ENCODE measurements at places on chromosomes 3 and 15.

DNA sequence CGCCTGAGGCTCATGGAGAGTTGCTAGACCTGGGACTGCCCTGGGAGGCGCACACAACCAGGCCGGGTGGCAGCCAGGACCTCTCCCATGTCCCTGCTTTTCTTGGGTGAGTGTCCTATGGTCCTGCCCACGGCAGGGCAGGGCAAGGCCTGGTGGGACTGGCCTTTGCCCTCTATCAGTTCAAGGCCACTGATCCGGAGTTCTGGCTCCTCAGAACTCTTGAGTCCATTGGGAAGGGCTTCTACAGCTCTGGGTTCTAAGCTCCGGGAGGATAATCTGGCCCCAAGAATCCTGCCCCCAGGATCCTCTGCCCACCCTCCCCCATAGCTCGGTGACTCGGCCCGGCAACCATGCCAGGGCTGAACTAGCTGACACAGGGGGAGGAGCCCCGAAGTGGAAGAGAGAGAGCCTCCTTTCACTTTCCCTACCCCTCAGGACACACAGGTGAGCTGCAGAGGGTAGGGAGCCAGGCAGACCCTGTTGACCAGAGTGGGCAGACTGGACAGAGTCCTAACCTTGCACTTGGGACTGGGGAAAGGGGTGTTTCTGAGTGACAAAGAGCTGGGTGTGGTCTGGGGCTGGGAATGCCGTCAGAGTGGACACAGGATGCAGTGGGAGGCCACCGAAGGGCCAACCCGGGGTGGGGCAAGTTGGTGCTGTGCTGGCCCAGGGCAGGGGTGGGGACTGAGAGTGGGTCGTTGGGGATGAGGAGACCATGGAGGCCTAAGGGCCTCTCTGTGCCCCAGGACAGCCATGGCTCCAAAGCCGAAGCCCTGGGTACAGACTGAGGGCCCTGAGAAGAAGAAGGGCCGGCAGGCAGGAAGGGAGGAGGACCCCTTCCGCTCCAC lies 664 bp downstream of the PARP3 start:
- no peak for DNase-seq

DNA sequence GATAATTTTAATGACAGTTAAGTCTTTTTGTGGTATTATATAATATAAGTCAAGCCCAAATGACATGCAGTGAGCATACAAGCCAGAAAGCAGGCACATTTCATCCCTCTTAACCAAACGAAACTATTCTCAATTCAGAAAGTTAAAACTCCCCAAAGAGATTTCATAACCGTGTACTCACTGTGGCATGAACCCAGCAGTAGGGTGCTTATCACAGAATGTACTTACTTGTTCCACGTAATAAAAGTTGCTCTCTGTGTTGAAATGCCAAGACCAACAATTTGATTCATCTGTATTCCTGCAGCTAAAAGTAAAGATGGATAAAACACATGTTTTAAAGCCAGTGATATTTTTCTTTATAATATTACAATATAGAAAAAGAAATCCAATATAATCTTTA lies 12.1 kb downstream of the GK5 start:
- DNase-seq, result no peak

GRCh38 chr3:13301286-13301987 lies 118.7 kb downstream of the NUP210 start:
- DNase-seq, result no peak

- peak; percentile 82 for DNase-seq
Observed at GRCh38 chr3:175346573-175347356, 487.6 kb downstream of the NAALADL2 start.

GRCh38 chr3:152051501-152052404 lies 178.3 kb downstream of the SUCNR1 start:
- DNase-seq, result peak; percentile 72

DNA sequence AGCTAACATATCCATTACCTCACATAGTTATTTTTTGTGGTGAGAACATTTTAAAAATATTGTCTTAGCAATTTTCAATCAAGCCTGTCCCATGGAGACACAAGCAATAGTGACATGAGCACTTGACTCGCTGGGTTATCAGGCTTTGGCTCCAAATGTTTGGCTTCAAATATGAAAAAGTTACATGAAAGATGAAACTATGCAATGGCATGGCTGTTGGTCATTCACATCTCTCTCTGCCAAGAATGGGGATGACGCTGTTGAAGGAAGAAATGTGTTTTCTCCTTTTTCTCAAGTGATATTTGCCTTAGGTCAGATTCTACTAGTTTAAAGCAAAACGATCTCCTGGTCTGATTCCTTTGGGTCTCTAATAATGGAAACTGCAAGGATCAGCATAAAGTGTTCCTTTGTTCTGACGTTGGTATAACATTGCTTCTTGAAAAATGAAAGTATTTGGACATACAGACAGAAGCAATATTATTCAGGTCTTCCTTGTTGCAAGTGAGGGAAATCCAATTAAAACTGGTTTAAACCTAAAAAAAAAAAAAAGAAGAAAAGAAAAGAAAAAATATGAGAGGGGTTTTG lies 71.2 kb downstream of the SSUH2 start:
- DNase-seq, result no peak

DNA sequence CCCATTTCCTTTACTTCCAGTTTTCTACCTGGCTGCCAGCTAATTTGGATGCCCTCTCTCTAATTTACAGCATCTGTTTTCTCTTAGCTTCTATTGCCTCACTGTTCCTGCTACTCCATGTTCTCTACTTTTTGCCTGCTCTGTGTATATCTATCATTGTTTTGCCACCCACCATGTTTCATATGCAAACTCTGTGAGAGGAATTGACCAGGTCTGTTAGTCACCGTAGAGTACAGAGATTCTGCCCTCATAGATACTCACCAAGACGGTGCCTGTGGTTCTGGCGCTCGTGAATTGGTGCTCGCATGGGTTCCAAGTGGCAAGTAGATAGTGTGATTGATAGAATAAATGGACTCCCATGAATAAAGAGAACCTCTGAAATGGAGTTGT lies 288.8 kb downstream of the CNTN6 start:
- no peak for DNase-seq

GRCh38 chr3:143793971-143794370 lies 54.3 kb downstream of the SLC9A9 start:
- DNase-seq, result no peak

DNA sequence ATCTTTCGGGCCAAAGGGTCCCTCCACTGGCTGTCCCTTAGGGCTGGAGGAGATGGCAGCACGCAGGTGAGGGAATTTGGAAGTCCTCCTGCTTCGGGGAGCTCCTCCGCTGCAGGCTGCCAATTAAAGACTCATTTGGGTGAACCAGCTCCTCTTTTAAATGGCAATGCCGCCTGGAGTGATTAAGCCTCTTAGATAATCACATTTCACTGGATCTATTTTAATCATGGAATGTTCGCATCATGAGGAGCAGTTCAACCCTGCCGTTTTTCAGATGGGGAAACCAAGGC lies 117.9 kb downstream of the LIPC start:
- no peak for DNase-seq

DNA sequence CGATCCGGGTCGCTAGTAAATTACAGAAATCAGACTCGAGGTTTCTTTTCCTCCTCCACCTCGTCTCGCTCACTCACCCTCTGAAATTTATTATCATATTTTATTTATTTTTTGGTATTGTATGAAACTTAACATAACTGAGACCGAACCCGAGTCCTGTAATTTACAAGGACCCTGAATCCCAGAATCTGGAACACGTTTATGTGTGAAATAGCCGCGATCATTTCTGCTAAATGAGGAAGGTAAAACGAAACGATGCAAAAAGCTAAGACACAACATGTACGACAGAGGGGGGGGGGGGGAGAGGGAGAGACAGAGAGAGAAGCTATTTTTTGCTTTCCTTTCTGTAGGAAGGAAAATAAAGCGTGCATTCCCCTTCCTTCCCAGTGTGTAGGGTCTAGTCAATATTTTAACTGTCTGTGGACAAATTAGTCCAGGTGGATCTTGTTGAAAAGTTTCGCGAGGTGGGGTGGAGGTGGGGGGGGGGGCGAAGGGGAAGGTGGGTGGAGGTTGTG lies 1.6 kb downstream of the BBX start:
- no peak for DNase-seq

DNA sequence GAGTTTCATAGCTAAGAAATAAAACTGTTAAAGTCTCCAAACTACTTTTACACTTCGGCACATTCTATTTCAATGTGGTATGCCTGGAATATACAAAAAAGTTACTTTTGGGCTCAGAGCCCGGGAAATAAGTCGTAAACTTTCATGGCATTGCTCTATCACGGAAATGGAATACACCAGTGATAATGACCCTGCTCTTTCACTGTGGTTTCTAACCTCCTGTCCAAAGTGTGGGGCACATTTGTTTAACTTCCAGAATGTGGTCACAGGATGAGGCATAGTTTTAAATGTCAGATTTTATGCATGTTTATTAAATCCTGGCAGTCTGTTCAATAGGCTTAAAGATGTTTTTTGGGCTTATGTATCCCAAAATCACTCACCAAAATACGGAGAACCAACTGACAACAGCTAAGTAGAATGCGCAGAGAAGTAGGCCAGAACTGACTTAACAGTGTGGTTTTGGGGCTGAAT lies 5.1 kb downstream of the CXCR6 start:
- DNase-seq, result no peak

DNA sequence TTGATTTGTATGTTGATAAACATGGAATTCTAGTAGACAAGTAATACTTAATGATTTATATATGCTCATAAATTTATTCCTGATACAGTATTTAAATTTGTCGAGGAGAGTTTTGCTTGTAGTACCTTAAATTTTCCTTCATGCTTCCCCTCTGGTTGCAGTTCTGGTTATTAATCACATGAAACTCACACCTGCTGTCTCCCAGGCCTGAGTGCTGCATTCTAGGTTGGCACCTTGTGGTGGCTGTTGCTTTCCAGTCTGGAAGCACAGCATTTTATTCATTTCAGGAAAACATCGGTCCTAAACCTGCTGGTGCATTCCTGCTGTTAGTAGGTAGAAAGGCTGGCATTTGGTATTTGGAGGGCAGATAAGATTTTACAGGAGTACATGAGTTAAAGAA lies 44.9 kb downstream of the ATP1B3 start:
- no peak for DNase-seq

DNA sequence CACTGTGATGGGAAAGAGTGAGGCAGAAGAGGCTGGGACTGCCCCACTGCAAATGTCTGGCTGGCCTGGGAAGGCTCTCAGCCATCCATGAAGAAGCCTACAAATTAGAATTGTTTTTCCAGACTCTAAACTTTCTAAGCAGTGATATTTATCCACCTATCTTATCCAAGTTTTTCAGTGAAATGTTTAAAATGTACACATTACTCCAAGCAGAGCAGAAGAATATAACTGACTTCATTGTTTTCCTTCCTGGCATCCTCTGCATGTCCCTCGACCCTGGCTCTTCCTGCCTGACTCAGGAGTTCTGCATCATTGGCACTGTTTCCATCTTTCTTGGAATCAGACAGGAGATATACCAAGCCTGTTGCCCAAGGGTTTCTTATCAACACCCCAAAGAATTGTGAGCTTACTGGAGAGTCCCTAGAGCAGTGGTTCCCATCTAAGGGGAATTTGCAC lies 401.5 kb upstream of the PROK2 start:
- no peak for DNase-seq

- DNase-seq, result no peak
Observed at GRCh38 chr3:100316641-100317069, 17.9 kb upstream of the NIT2 start.

DNA sequence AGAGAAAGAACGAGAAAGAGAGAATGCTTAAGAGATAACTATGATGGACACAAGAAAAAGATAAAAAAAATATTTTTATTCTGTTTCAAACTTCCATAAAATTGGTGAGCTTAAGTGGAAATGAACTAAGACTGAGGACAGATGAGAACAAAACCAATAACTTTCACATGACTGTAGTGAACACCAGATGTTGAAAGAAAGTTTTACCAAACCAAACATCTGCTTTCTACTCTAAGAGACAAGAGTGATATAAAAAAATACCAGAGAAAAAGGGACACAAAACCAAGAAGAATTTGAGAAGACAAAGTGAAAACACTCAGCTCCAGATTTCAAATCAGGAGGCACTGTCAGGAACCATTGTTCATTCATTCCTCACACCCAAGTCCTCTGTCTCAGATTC lies 147.9 kb downstream of the IMPG2 start:
- no peak for DNase-seq

GRCh38 chr3:117603097-117603496 lies 893.5 kb downstream of the TUSC7 start:
- DNase-seq, result no peak

DNA sequence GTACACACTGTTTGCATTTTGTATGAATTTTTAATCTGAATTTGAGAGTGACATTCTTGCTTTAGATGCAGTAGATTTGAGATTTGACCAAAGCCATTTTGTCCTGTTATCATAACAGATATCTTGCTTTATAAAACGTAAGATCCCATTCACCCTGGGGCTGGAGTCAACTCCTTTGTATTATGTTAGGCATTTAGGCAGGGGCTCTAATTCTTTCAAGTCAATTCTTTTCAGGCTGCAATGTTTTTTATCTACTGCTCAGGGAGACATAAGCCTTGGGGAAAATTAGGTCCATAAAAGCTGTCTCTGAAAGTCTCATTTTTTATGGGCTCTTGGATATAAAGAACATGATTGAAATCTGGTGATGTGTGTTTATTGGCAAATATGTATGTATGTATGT lies 53.0 kb upstream of the CADPS start:
- no peak for DNase-seq

DNA sequence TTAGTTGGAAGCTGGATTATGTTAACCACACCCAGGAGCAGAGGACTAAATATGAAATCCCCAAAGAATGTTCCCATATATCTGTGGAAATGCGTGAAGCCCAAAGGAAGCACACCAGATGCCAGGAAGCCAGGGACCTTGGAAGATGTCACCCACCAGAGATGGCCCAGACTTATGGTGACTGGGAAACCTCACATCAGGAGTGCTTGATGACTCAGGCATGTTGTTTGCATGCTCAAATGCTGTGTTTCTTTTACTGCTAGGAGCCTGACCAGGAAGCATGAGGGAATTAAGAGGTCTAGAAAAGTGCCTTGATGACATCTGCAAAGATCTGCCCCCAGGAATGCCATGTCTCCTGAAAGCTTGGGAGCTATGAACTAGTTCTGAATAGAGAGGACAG lies 109.0 kb upstream of the SLC2A2 start:
- DNase-seq, result no peak

DNA sequence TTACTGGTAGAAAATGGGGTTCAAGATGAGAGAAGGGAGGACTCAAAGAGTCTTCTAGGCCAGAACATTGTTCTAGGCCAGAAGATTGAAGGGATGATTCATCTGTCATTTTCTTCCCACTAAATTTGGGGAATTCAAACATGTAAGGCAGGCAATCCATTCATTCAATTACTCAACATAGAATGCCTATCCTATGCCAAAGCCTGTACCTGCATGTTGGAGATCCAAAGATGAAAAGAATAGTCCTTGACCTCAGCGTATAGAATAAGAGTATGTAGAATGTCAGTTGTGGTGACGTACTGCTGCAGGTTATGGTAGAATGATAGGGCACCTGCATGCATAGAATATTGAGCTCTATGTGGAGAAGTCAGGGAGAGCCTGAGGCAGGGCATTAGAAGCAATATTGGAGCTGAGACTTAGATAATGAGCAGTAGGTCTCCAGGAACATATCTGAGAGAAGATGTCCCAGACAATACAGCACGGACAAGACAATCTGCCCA lies 49.7 kb downstream of the STAC start:
- DNase-seq, result no peak
